Epithelial cell of proximal tubule (primary cell): ENCODE measurements at places on chromosomes 7 and 10. TPM values are rescaled to one million over a fixed set of nuclear protein-coding genes. Genes with fewer than 3 reads are reported as not detected.

- no peak for DNase-seq
Observed at GRCh38 chr10:22491931-22492615, 146.8 kb downstream of the SPAG6 start.

DNA sequence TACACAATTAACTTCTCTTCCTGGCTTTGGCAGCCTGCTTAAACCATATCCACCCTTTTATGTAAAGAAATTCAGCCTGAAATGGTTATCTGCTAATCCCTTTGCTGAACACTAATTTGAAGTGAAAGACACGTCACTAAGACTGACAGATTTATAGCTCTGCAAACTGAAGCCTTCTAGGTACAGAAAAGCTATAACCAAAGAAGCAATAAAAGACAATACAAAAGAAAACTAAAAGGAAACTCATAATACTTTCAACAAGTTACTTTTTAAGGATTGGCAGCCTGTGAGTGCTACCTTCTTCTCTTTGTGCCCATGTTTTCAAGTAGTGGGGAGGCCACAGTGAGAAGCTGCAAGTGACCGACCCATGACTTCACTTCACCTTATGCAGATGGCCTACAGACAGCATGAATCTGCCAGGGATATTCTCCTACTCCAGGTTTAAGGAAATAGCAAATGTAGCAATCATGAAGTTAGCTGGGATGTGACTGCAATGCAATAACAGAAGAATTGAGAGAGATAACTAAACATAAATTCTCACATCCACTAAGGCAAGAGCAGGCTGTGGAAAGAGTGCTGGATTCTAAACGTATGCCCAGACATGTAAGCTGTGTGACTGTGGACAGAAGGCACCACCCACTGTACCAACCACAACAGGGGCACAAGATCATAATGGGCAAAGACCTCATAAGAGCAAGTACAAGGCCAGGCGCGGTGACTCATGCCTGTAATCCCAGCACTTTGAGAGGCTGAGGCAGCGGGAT is 10.7 kb upstream of the SPOCK2 start:
- no peak for DNase-seq

GRCh38 chr10:122516734-122517133 is 43.8 kb upstream of the DMBT1 start:
- DNase-seq: no peak

GRCh38 chr7:139118234-139118804 is 8.8 kb upstream of the ZC3HAV1 start:
- DNase-seq: no peak

DNA sequence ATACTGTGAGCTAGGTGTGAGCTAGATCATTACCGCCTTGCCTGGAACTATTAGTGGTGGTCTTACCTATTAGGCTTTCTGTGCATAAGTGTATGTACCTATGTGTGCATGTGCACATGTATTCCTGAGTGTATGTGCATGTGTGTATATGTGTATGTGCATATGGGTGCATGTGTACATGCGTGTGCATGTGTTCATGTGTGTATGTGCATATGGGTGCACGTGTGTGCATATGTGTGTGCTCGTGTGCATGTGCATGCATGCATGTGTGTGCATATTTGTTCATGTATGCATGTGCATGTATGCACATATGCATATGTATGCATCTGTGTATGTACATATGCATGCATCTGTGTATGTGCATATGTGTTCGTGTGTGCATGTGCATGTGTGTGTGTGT is 508.3 kb upstream of the ADARB2 start:
- no peak for DNase-seq

- no peak for DNase-seq
Observed at GRCh38 chr7:115552766-115553165, 477.8 kb downstream of the TFEC start.

CROT gene
- 5.6 and 8.2 TPM in 2 replicates for total RNA-seq

- no peak for DNase-seq
Observed at GRCh38 chr7:15197042-15197977, 294.8 kb upstream of the DGKB start.

LEP gene
- total RNA-seq: not detected in 2 replicates

NRBF2 gene
- total RNA-seq: 14.0 and 14.3 TPM in 2 replicates

DNA sequence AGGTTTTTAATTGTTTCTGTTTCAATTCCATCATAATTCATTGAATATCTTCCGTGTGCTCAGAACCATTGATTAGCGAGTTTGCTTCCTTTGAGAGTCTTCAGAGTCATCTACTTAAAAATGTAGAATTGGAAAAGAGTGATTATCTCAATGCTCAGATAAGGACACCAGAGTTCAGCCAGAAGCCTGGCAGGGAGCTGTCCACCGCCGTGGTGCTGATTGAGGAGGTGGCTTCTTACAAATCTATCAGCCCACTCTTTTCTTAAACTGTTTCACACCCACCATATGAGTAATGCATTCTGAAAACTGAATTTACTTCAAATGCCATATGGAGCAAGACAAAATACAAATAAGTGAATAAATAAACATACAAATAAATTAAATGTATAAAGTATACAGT is 79.3 kb downstream of the INSYN2A start:
- no peak for DNase-seq

DNA sequence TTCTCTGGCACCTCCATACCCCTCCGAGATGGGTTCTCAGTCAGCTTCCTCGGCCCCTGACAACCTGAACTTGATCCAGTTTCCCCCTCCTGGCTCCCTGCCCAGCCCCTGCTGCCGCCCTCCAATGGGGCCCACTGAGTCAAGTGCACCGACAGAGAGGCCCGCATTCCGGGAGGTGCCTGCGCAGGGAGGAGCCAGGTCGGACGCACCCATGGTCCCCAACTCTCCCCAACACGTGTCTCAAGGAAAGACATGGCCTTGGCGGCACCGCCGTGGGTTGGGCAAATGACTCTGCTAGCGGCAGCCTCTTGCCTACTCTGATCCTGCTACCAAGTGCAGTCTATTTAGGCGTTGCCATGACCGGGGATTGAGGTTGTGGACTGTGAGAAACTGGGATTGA is 275.3 kb downstream of the SNX13 start:
- no peak for DNase-seq

GRCh38 chr10:64211466-64211865 is 690.3 kb downstream of the REEP3 start:
- DNase-seq: no peak

DNA sequence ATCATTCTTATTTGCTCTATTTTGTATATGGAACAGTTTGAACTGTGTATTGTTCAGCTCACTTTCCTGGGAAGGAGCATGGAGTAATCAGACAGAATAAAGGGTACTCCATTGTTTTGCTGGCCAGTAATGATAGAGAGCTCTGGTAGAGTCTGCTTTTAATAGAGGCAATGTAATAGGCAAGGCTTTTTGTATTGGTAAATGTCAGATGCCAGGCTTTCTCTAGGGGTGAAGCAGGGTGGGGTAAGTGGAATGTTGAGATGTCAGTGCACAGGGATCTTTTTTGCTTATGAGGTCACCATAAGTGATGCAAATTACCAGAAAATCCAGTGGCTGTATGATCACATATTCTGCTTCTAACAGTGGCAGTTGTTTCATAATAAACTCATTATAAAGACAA is 1088.3 kb upstream of the SORCS1 start:
- no peak for DNase-seq

DNA sequence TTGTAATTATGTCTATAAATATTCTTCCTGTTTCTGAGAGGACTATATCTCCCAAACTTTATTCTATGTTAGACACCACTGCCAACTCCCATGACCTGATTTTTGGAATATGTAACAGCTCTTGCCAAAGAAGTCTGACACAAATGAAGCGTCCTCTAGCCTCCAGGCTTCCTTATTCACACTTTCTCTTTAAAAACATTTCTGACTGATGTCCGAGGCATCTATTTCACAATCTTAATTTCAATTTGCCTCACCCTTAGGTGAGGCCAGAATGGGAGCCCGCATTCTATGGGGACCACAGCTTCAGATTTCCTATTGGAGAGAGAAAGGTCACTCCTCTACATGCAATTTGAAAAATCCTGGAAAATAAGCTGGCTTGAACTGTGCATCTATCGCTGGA is 873.2 kb downstream of the GATA3 start:
- no peak for DNase-seq

DNA sequence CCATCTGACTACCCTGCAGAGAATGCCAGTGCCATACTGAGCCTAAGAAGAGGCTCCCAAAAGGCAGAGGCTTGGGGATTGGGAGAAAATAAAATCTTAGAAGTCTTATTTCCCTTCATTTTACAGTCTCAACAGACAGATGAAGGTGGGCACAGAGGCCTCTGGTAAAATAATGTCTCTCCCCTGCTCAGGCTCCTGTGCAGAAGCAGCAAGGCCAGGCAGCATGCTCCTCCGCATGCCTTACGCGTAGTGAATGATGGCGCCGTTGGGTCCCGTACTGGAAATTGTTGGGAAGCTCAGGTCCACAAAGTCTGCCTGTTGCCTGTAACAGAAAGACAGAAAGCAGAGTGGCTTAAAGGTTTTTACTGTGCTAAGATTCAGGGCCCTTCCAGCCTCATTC is 45.8 kb downstream of the XPNPEP1 start:
- no peak for DNase-seq

EPHA1 gene
- 4.5 and 14.4 TPM in 2 replicates for total RNA-seq

DNA sequence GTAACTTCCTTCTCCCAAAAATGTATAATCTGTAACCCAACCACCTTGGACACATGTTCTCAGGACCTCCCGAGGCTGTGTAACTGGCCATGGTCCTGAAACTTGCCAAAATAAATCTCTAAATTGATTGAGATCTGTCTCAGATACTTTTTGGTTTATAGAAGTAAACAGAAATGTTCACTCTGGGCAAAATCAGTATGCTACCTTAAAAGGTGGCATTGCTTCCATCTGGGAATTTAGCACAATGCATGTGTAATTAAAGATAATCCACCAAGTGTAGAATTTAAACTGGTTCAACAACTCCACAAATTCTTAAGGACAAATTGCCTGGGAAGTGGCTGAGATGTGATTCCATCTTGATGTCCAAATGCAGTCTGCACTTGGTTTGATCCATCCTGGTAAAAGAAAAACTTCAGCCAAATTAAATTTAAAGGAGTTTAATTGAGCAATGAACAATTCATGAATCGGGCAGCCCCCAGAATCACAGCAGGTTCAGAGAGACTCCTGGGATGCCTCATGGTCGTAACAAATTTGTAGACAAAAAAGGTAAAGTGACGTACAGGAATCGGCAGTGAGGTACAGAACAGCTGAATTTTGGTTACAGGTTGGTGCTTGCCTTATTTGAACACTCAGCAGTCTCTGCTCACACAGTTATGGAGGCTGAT is 102.6 kb upstream of the PFKP start:
- DNase-seq: no peak

GRCh38 chr7:68394131-68394530 is 1204.1 kb upstream of the AUTS2 start:
- DNase-seq: no peak

- DNase-seq: no peak
Observed at GRCh38 chr10:6980353-6980752, 400.3 kb upstream of the PRKCQ start.

CYP3A4 gene
- total RNA-seq: not detected in 2 replicates

DNA sequence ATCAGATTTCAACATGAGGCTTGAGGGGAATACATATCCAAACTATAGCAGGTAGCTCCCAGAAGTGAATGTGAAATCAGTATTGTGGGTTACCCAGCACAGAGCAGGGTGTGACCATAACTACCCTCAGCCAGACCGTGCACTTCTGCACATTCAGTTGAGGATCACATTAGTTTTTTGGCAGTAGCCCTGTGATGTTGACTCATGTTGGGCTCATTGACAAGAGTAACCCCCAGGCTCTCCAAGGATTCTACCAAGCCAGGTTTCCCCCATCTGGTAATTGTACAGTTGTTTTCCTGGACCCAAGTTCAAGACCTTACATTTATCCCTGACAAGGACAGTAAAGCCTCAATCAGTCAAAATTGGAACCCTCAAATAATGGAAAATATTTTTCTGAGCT is 11.7 kb upstream of the CPA4 start:
- no peak for DNase-seq

GRCh38 chr10:61071580-61071979 is 127.6 kb upstream of the RHOBTB1 start:
- DNase-seq: no peak

DNA sequence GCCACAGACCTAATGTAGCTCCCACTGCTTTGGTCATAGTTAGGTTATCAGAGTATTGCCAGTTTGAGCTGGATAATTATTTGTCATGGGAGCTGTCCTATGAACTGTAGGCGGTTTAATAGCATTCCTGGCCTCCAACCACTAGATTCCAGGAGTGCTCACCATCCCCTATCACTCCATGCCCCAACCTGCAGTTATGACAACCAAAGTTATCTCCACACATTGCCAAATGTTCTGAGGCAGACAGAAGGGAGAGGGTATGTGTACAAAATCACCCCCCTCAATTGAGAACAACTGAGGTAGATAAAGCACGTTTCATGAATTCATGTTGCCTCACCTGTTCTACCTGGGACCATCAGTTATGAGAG is 119.0 kb upstream of the CACUL1 start:
- DNase-seq: peak; percentile 26

DNA sequence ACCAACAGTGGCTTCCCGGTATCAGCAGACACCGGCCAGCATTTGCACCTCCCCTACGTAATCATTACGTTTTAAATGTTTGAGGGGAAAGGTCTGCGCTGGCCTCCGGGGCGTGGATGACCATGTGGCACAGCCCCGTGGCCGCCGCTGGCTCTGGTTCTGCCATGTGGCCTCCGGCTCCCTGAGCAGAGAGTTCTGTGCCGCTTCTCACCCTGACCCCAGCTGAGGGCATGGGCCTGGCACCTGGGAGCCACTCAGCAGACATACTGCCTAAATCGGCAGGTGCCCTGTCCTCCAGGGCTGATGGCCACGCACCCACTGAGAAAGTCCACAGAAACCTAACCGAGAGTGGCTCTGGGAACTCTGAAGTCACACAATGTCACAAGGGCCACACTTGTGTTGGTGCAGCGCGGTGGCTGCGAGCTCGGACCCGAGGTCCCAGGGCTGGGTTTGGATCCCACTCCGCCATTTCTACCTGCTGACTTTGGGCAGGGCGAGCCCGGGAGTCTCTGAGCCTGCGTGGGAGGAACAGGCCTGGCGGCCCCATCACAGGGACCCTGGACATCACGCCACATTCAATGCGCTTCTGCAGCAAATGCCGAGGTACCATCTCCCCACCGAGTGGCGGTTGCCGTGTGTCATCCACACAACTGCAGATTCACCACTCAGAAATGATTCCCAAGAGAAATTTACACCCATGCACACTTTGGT is 25.3 kb downstream of the CFAP46 start:
- no peak for DNase-seq

DNA sequence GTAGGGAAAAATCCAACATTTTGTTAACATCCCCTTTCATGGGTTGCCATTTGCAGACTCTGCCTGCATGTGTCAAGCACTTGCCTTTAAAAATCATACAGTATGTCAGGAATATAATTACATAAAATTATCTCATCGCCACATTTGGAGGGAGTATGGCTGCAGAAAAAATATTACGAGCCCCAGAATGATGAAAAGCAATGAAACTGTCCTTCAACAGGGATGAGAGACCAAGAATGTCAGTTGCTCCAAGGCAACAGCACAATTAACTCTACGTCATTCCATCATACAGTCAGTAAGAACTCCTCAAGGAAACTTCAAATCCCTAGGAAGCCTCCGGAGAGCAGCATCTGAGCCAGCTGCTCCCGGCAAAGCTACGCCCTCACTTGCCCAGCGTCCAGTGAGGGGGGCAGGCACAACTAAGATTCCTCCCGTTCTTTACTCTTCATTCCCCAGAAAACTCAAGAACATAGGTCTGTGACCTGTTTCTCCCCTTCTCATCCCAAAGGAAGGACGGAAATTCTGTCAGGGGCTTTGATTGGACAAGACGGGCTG is 132.9 kb downstream of the ANLN start:
- no peak for DNase-seq

KCND2 gene
- 0.07 and 0.12 TPM in 2 replicates for total RNA-seq
